ENCODE measurements at places on chromosomes 4 and X. TPM values are rescaled to one million over a fixed set of nuclear protein-coding genes. Genes with fewer than 3 reads are reported as not detected.

DNA sequence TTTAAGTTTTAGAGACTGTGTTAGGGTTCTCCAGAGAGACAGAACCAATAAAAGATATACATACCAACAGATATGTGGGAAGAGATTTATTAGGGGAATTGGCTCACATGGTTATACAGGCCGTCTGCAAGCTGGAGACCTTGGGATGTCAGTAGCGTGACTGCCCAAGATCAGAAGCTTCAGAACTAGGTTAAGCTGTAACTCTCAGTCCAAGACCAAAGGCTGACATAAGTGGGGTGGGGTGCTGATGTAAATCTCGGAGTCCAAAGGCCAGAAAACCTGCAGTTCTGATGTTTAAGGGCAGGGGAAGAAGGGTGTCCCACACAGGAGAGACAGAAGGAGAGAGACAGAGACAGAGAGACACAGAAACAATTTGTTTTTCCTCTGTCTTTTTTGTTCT, 10.5 kb downstream of the CLDN34 start:
- peak; percentile 83 for DNase-seq

Gene HPSE
- polyA plus RNA-seq, result 2.3 TPM

- DNase-seq, result no peak
Measured at GRCh38 chr4:53717064-53717549, 125.8 kb upstream of the LNX1 start.

DNA sequence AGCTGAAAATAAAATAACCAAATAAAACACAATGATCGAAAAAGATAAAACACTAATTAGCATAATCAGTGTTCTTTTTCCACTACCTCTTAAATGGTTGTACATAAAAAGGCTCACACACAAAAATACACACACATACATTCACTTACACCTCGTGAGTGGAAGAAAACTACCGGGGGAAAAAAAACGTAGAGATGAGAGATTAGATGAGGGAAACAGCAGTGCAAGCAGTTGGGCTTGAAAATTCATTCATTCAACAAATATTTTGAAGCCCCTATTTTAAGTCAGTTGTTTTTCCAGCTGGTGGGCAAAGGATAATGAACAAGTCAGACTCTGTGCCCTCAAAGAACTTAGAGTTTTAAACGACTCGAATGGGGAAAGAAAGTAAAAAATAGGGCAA, 1.0 kb downstream of the TBCK start:
- no peak for DNase-seq

GRCh38 chr4:55912249-55912648, 36.5 kb upstream of the CEP135 start:
- DNase-seq, result no peak

Gene SLC10A4
- polyA plus RNA-seq, result 2.0 TPM

DNA sequence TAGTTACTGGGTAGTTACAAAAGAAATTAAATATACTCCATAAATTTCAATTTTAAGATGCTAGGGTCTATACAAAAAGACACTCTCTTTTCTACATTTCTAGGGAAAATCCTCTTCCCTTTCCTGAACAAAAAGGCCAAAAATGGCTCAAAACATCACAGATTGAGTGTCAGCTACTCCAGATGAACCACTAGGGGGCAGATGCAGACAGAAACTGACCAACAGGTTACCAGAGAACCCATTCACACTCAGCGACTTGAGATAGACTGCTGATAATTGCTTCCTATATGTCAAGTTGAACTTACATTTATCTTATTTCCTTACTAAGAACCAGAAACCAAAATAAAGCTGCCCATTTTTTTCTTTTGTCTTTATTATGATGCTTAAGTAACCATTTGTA, 83.4 kb upstream of the MID1IP1 start:
- no peak for DNase-seq

DNA sequence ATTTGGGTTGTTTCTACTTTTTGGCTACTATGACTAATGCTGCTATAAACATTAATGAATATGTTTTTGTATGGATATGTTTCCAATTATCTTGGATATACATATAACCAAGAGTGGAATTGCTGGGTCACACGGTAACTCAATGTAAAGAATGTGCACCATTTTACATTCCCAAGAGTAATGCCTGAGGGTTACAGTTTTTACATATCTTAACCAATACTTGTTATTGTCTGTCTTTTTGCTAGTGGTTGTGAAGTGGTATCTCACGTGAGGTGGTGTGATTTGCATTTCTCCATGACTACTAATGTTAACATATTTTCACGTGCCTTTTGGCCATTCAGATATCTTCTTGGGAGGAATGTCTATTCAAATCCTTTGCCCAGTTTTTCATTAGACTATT, 200.3 kb upstream of the MAB21L2 start:
- no peak for DNase-seq

DNA sequence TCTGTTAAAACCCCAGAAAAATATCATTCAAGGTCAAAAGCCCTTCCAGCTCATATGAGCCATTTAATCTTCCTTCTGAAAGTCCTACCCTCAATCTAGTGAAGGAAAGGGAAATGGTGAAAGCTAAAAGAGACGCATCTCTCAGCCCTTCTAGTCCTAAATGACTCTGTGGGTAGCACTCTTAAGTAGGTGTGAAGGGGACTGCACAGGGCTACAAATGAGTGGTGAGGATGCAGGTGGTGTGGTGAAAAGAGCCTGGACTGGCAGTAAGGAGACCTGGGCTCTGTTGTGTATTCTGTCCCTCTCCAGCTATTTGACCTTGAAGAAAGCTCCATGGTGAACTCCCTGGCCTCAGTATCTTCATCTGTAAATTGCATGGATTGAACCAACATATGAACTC, 671.8 kb upstream of the DIPK2B start:
- DNase-seq, result no peak
